ENCODE measurements at places on chromosomes 3 and 15. TPM values are rescaled to one million over a fixed set of nuclear protein-coding genes. Genes with fewer than 3 reads are reported as not detected.

DNA sequence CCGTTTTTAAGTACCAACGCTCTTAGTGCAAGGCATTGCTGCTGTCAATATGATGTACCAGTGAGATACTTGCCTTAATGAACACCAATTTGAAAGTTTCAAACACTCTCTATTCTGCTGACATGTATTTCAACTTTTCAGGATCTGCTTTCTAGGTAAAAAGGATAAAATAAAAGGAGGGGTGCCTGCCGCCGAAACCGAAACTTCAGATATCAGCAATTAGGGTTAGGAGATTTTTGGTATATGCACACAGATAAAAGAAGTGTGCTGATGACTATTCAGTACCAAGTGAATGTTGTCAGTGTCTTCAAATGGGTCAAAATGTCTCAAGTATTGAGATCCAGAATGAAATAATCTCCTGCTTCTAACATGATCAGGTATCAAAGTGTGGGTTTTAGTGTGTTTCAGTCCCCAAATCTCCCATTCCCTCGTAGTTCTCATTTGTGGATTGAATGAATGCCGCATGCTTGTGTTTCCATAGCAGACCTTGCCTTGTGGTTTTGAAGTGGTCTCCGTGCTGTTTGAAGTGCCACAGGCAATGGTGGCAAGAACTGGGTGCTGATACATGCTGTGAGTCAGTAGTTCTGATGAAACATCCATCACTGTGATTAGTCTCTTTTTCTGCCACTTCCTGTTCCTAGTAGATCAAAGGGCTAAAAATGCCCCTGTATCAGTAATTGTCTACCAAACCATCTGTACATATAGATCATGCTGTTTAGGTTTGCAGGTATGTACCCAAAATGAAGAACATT, 22.5 kb downstream of the CHST14 start:
- no peak for DNase-seq
- no peaks in the 10 kb centered on the region for H3K4me1 ChIP-seq
- no peak overlapping the region for H3K27ac ChIP-seq
- H3K27me3 ChIP-seq: peaks cover 6% of the 10 kb centered on the region
- H3K36me3 ChIP-seq: no peaks in the 10 kb centered on the region

SLC12A1 gene
- 0.14 TPM for total RNA-seq

GRCh38 chr15:60525341-60526039, 46.5 kb upstream of the ICE2 start:
- peak overlapping the region; percentile 28 for H3K27ac ChIP-seq
- H3K27me3 ChIP-seq: no peaks in the 10 kb centered on the region
- DNase-seq: no peak
- no peak overlapping the region for H3K4me3 ChIP-seq

ASB14 gene
- total RNA-seq: not detected

DNA sequence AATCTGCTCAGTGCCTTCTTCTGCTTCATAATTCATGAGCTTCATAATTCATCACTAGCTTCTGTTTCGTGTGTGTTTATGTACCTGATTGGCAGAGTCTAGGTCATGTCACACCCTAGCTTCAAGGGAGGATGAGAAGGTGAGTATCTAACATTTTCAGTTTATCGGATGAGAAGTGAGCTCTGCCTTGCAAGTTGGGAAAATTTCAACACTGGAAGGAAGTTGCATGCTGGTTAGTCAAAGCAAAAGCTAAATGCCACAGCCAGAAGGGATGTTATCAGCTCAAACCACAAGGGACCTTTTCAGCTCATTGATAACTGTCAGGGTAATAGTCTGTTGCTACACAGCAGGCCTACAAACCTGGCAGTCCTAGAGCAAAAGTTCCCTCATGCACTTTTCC, 7.3 kb upstream of the TNFSF10 start:
- no peak overlapping the region for H3K4me3 ChIP-seq
- DNase-seq: no peak
- no peak overlapping the region for H3K27ac ChIP-seq
- no peaks in the 10 kb centered on the region for H3K36me3 ChIP-seq
- H3K4me1 ChIP-seq: peaks cover 2% of the 10 kb centered on the region
- H3K27me3 ChIP-seq: no peaks in the 10 kb centered on the region
